Activated CD4-positive, alpha-beta T cell treated with anti-CD3 and anti-CD28 coated beads for 1 hour (primary cell): ENCODE measurements at places on chromosomes 3 and 15.

DNA sequence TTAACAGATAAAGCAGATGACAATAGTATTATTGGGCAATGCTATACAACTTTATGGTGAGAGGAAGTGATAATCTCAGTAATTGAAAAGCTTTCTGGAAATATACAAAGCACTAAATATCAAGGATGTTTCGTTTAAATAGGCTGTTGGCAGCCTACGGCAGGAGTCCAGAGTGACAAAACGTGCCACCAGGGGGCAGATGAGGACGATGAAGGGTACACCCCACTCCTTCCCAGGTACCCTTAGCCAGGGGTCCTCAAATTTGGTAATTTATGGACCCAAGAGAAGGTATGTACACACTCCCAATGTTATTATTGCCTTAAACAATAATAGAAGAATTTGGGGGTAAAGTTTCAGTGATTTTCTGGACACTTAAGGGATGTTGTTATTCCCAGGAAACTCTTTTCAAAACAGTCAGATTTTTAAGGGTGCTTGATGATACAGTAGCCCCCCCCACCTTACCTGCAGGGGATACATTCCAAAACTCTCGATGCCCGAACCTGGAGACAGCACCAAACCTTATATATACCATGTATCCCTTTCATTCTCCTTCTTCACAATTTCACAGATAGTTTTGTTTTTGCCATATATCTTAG lies 1.4 kb upstream of the MAGEL2 start:
- DNase-seq: no peak

DNA sequence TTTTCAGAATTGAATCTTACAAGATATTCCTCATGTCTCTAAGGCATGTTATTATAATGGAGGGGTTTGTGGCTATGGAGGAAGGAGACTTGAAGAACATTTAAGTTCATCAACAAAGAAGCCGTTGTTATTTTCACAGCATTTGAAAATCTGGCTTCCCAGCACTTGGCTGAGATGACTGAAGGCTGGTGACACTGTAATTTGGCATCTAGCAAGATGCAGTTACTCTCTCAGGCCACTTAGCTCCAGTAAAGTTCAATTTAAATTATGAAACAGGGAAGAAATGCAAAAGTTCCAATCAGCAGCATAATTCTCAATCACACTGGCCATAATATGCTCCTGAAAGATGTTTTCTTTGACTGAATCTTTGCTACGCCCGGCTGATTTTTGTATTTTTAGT lies 139.4 kb upstream of the NUDT16 start:
- DNase-seq: no peak

GRCh38 chr3:189272500-189273119 lies 100.8 kb downstream of the TPRG1 start:
- no peak for DNase-seq

DNA sequence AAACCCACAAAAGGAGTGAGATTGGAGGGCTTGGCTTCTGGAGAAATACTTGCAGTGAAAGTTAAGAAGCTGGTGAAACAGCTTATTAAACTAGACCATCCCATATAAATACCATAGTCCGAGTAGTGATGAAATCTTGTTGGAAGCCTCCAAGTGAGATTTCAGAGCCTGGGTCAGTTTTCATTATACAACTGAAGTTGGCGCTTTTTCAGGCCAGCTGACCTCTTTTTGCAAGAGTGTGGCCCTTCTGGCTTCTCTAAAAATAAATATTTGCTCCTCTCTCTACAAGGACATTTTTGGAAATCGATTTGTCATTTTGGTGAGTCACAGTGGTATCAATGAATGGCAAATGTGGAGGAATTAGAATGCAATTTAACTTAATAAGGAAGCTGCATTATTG lies 51.2 kb upstream of the THRB start:
- no peak for DNase-seq

- DNase-seq: no peak
Measured at GRCh38 chr3:72270072-72270681, 485.2 kb upstream of the PROK2 start.

GRCh38 chr15:52787123-52787503 lies 3.0 kb downstream of the ONECUT1 start:
- DNase-seq: no peak

DNA sequence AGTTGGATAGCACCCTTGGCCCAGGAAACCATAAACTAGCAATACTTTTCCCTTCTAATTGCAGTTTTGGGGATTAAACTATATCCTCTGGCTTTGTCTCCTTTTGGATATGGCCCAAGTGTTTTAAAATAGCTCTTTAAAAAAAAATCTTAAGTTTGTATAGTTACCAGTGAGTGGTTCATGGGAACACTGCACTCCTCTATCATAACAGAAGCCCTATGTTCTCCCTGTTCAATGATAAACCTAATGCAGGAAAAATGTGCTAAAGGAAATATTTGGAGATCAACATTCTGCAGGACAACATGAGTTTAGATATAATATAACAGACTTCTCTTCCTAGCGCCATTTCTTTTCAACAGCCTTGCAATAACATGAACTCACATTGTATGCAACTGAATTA lies 13.1 kb downstream of the MRPL47 start:
- no peak for DNase-seq

DNA sequence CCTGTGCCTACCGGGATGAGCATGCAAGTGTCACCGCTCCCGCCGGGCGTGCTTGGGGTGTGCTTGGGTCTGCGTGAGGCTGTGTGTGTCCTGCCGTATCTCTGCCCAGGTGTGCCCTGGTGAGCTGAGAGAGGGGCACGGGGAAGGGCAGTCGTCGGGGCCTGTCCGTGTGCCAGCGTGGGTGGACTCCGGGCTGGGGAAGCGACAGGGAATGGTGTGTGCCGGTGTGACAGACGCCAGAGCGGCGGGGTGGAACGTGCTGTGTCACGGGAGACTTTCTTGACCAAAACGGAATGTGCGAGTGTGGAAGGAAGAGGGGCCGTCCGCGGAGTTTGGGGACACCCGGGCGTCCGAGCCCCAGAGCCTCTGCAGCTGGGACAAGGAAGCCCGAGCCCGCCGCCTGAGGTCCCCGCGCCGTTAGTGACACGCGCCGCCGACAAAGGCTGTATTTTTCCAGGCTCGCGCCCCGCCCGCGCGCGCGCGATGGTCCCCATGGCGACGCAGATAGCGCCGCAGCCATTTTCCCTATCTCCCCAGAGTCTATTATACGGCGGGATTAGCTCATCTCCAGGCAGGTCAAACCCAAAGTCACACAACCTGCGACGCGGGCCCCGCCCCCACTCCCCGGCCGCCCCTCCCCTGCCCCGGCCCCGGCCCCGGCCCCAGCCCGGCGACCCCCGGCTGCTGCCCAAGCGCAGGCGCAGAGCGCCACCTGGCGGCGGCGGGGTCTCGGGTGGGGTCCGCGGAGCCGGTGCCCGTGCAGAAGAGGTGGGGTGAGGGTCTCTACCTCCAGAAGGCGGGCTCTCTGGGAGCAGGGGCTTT lies 4.5 kb upstream of the GATA2 start:
- DNase-seq: peak; percentile 56

DNA sequence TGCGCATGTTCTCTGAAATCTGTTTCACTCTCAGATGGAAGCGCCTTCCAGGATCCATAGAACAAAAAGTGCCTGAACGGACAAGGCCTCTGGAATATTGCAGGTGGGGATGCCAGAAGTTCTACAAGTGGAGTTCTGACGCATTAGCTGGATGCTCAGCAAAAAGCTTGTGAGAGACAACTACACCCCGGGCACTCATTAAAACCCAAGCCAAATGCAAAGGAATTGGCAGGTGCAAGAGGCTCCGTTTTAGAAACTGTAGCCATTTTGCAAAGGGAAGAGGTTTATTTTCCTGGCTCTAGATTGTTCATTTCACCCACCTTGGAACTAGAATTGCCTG lies 35.2 kb upstream of the SLC24A5 start:
- no peak for DNase-seq
